ENCODE measurements at places on chromosomes 2 and 18.
A peak's percentile ranks its signal among the peaks of the same experiment; 100 is the strongest.

DNA sequence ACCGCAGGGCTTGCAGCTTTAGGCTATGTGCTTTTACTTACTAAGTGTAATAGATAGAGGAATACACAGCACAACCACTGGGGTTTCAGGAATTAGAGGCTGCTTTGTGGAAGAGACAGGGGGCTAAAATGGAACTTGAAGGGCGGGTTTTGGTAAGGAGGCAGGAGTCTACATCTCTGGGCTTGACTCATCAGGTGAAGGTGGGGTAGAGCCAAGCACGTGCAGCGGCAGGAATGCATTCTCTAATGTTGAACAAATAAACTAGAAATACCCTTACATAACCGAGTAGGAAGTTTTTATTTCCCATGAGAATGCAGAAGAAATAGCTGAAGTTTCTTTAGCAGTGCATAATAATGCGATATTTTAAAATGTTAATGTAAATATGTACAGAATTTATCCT lies 673.8 kb upstream of the SALL3 start:
- no peak for DNase-seq

- DNase-seq = no peak
Observed at GRCh38 chr2:64219149-64219548, 74.9 kb upstream of the PELI1 start.

DNA sequence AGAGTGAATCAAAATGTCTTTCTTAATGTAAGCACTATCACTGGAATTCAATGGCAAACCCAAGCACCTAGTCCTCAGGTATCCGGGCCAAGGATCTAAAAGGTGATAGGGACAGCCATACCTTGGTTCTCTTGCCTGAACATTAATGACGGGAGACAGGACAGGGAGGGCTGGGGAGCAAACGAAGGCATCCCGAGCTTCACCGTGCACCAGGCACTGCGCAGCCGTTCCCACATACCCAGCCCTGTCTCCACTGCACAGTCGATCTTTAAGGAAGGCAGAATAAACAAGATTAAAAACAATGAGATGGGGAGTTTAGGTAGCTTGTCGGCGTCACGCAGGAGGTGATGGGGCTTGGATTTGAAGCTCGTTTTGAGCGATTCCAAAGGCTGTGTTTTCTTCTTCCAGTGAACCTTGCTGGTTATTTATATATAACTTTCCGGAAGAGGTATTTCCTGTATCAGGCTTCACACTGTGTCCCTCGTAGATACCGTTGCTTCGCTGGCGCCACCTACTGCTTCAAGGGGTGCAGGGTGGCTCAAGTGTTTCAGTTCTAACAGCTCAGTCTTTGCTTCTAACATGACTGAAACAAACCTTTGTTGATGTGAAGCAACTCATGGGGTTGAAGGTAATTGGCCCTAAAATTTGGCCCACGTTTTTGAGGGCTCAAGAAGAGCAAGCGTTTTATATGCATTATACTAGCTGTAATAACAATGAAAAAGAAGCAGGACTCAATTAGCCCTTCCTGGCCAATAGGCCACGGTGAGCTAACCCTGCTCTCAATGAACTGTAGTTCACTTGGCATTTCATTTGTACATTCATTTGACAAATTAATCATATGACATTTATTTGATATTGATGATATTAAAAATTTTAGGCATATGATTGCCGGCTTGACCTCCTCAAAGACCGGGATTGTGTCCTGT lies 77.4 kb downstream of the DCDC2C start:
- DNase-seq = peak; percentile 69

DNA sequence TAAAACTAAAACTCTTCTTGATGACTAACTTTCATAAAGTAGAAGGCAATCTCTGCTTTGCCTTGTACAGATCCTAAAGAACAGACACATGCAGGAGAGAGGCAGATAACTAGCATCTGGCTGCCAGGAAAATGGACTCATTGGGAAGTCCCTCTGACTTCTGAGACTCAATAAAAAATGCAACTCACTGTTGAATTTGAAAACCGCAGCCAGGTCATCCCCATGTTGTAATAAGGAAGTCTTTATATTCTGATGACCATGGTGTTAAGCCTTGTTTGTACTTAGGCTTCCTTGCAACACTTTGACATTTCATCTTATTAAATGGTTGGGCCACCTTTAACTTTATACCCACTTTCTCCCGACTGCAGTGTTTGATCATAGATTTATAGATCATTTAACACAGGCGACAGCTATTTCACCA lies 375.1 kb upstream of the KCNH7 start:
- no peak for DNase-seq

- DNase-seq = no peak
Observed at GRCh38 chr18:26875040-26875654, 9.6 kb upstream of the AQP4 start.

- no peak for DNase-seq
Observed at GRCh38 chr2:108240966-108241365, 1.2 kb downstream of the SULT1C3 start.

- no peak for DNase-seq
Observed at GRCh38 chr2:65465857-65466256, 33.5 kb upstream of the SPRED2 start.

All from ecto neural progenitor cell (in vitro differentiated cells).